CD4-positive, alpha-beta T cell (primary cell): ENCODE measurements at places on chromosomes 7 and 10. TPM values are rescaled to one million over a fixed set of nuclear protein-coding genes. Genes with fewer than 3 reads are reported as not detected.

- peak; percentile 31 for DNase-seq
These were observed 2.4 kb downstream of the MKX start for GRCh38 chr10:27743012-27743876.

DNA sequence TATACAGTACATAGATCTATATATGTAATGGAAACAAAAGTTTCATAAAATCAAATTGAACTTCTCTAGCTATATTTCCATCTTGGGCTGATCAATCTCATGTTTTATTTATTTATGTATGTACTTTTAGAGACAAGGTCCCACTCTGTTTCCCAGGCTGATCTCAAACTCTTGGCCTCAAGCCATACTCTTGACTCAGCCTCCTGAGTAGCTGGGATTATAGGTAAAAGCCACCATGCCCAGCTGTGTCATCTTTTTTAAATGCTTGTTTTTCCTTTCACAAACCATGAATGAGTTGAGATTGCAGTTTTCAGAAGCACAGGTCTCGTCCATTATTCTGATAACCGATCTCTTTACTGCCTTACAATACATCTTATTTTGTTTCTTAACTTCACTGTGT, 400.9 kb downstream of the KCNMA1 start:
- DNase-seq = no peak

GRCh38 chr7:123755338-123755737, 6.5 kb upstream of the WASL start:
- DNase-seq = no peak

DNA sequence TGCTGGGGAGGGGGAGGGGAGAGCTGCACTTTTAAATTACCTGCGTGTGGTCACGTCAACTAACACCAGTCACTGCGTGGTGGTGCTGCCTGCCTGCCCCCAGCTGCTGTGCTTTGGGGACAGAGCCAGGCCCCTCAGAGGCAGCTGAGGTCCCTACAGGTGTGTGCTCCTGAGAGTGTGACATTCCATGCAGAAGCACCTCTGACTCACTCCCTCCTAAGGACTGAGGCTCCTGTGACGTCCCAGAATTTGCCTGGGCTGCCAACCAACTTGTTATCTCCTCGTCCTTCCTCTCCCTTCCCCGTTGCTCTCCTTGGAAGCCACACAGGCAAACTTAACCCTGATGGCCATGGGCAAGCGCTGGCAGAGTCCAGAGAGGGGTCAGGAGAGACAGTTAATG, 563.0 kb downstream of the PARD3 start:
- DNase-seq = no peak

DNA sequence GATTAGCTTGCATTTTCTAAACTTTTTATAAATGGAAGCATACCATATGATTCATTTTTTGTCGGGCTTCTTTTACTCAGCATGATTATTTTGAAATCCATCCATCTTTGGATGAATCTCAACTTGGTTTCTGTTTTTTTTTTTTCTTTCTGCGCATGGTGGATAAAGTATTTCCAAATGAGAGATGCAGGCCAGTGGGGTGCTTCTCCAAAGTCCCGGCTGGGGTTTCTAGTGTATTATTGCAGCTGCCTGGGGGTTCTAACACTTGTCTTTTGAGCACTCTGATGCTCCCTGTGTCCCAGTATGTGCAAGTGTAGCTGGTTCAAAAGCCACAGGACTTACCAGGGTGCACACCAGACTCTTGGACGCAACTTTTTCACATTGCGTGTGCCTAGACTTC, 70.9 kb upstream of the LOXL4 start:
- no peak for DNase-seq

The RBM20 gene
- 1.1 TPM for total RNA-seq

The NPC1L1 gene
- not detected for total RNA-seq

The CCL24 gene
- total RNA-seq = not detected

The OR2F1 gene
- not detected for total RNA-seq

The ERVW-1 gene
- total RNA-seq = not detected
